GM23248 (cell line): ENCODE measurements at places on chromosomes 4 and X. TPM values are rescaled to one million over a fixed set of nuclear protein-coding genes. Genes with fewer than 3 reads are reported as not detected.

Gene EXOC1L
- total RNA-seq: not detected in 2 replicates

Gene VCX3B
- total RNA-seq: not detected in 2 replicates

Gene TEX28
- not detected in 2 replicates for total RNA-seq

Gene NKX6-1
- total RNA-seq: 0.11 TPM in 1 of 2 replicates, not detected in the other

Gene CTAG1A
- total RNA-seq: not detected in 2 replicates

Gene GABRQ
- total RNA-seq: not detected in 2 replicates

GRCh38 chr4:25128671-25129070, 31.6 kb downstream of the SEPSECS start:
- peak; percentile 43 for DNase-seq

DNA sequence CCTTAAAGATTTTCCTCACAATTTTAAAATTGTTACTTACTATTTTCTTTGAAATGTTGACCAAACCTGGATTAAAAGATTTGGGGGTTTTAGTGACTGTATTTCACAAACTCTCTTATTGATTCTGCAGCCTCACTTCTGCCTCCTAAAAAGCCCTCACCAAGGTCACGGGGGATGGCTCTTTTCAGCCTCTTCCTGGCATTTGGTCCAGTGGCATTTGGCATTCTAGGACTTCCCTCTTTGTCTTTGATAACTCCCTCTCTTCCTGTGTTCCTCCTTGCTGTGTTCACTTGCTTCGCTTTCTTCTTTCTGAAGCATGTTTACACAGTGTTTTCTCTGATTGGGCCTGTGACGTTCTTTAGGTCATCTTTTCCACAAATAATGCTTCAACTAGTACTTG, 21.5 kb downstream of the PKD2 start:
- DNase-seq: no peak

DNA sequence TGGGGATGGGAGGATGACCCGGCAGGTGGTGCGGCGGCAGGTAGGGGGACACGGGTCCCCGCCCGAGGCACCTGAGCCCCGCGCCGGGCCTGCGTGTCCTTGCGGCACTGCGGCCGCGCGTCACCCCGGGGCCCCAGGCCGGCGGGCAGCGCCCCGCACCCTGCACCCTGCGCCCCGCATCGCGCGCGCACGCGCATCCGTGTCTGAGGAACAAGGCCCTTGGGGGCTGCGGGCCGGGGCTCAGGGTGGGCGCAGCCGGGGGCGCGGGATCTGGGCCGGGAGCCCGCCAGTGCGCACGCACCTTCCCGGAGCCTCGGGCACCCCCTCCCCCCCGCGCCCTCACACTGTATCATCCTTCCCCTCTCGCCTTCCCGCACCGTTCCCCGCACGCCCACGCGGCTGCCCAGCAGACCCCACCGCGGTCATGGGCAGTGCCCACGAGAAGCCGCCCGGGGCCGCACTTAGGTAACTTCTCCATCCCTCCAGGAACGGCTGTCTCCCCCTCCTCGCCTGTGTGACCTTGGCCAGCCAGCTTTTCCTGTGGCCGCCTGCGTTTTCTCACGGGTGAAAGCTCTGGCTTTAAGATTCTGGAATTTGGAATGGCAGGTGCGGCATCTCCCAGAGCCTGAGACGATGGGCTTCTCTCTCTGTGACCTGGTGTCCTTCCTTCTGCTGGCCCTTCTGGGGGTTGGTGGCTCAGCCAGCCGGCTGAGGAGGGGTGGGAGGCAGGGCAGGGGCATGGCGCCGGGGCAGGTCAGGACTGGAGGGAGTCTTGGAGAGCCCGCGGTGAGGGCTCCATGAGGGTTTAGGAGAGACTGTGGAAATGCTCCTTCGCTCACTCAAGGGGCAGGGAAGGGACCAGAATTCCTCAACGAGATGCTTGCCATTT, 748 bp downstream of the ATP2B3 start:
- no peak for DNase-seq

DNA sequence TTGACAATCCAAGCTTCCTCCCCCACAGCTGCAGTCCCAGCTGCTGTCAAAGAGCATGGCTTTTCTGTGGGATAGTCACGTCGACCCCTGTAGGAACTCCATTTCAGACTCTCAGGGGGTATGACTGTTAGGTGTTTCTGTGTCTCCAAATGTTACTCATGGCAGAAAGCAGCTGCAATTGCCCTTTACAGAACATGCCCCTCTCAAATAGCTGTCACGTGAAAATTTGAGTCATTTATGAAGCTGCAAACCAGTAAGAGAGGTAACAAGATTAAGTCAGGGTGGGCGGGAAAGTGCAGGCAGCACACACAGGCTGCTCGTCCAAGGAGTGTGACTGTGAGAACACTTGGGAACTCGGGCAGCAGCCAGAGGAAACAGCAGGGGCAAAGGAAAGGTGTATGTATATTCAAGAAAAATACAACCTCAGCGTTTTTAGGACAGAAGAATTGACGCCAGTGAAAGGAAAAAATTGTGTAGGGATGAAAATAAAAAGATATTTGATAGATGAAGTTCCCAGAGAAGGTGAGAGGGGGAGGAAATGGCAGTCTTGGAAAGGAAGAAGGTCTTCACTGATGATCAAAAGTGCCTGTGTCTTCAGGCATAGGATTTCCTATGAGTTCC, 66.5 kb upstream of the TMEM184C start:
- peak; percentile 85 for DNase-seq

- DNase-seq: peak; percentile 81
Observed at GRCh38 chrX:10240918-10241317, 84.1 kb downstream of the CLCN4 start.

GRCh38 chrX:151871244-151871643, 41.4 kb upstream of the MAGEA4 start:
- peak; percentile 90 for DNase-seq

DNA sequence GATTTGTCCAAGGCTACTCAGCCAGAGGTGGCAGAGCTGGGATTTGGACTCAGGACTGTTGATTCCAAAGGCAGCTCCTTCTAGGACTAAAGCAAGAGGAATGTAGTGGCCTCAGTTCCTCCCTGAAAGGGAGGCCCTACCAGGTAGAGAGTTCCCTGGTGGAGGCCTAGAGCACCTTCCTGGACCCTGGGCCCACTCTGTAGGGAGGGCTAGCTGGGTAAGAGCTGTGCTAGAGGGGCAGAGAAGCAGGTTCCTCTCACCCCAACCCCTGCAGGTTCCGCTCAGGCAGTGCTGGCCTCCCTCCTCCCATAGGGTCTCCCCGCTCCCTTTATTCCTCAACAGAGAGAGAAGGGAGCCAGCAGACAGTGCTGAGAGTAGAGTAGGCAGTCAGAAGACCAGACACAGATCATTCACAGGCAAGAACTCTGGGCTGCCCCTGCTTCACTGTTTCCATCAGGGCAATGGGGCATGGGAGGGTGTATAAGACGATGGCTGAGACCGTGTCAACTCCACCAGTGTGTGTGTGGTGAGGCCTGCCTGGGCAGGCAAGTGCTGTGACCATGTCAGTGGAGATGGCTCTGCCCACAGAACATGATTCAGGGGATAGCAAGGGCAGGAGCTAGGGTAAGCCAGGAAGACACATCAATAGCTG, 12.4 kb upstream of the PJA1 start:
- DNase-seq: no peak

DNA sequence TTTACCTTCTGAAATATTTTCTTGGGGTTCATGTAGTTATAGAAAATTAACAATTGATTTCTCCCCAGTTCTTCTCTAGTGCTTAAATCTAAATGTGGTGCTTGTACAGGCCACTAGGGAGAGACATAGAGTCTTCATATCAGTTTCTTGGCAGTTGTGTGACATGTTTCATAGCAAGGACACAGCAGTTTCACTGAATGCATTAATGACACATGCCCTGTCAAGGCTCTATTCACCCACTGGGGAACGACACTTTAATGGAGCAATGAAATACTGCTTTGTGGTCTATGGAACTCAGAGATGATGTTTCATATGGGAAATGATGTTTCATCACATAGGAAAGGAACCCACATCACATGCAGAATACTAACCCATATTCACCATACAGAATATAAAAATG, 2.8 kb downstream of the VEGFC start:
- peak; percentile 88 for DNase-seq

GRCh38 chr4:72857787-72858186, 211.7 kb downstream of the COX18 start:
- peak; percentile 11 for DNase-seq

GRCh38 chrX:123740536-123740935, 7.7 kb upstream of the THOC2 start:
- no peak for DNase-seq

DNA sequence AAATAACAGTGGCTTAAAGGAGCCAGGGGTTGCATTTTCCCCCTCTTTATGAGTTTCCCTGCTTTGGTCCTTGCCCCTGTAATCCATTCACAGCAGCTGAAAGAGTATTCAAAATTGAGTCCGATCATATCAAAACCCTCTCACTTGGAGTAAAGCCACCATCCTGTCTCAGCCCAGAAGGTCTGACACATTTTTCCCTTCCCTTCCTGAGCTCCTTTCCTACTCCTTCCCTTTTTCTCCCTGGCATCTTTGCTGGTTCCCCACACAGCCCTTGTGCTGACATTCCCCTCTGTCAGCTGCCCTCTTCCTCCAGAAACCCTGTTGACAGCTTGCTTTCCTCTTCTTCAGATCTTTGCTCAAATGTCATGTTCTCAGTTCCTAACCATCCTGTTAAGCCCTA, 295.6 kb downstream of the EVC2 start:
- DNase-seq: no peak

DNA sequence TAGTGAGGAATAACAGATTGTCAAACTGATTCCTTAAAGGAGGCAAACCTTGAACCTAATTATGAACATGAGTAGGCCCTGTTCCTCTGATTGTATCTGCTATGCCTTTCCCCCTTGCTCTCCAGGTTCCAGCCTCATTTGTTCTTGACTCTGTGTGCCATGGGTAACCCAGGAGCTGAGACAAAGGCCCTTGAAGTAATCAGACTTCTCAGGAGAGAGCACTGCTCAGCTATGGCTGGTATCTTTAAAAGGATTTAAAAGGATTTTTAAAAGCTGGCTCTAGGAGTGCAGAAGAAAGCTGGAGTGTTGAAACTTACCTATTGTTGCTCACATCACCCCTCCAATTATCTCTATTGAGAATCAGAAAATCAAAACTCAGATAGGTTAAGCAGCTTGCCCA, 1565.5 kb upstream of the AGA start:
- no peak for DNase-seq

- DNase-seq: peak; percentile 72
Observed at GRCh38 chr4:6873792-6874461, 35.7 kb upstream of the TBC1D14 start.

DNA sequence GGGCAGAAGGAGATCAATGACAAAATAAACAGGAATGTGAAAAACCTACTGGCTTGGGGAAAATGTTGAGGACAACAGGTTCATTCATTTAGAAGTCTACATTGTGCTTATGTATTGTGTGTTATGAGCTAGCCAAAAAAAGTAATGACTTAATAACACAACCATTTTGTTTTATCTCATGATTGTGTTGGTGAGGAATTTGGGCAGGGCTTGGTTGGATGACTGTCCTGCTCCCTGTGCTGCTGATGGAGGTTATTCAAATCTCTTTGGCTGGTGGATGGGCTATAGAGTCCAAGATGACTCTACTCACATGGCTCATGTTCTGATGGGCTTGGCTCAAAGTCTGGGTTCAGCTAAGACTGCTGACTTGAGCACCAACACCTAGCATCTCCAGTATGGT, 116.3 kb downstream of the HS3ST1 start:
- DNase-seq: no peak

- DNase-seq: no peak
Observed at GRCh38 chr4:2825740-2826139, 17.9 kb upstream of the ADD1 start.

GRCh38 chrX:4627414-4627813, 914.0 kb upstream of the PRKX start:
- no peak for DNase-seq

- DNase-seq: no peak
Observed at GRCh38 chr4:67037504-67038227, 507.6 kb downstream of the CENPC start.
